ENCODE measurements at places on chromosomes 4 and X.

DNA sequence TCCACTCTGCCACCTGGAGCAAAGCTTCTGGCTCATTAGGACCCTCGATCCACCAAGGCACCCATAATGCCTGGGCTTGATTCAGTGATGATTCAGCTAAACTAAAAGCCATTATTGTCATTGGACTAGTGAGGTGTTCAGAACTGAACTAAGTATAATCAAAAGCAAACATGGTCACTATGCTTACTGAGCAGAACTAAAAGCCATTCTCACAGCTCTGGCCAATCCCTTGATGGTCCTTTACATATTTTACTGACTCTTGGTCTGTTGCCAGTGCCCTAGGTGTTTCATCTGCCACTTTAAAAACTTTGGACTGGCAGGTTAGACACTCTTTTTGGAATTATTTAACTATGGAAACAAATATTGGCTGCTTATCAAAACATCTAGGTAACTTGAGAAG lies 703.5 kb downstream of the FAT4 start:
- no peak for DNase-seq

- DNase-seq = no peak
These were observed 7.7 kb downstream of the EDNRA start for GRCh38 chr4:147488556-147488955.

DNA sequence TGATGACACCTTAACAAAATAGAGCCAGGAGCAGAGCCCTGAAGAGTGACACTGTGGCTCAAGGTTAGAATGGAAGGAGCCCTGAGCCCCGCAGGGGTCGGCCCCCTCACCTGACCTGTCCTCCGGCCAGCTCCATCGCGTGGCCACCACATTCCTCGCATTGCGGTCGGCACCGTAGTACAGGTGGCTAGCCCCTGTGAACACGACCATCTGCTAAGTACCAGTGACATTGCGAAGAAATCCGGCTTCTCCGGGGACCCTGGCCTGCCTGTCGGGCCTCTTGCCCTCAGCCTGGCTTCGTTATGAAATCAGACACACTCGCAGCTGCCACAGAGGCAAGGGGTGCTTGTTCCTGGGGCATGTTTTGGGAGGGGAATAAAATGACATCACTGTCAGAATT lies 179.0 kb downstream of the AFAP1 start:
- DNase-seq = no peak

GRCh38 chr4:53348046-53348445 lies 17.8 kb downstream of the SCFD2 start:
- no peak for DNase-seq

DNA sequence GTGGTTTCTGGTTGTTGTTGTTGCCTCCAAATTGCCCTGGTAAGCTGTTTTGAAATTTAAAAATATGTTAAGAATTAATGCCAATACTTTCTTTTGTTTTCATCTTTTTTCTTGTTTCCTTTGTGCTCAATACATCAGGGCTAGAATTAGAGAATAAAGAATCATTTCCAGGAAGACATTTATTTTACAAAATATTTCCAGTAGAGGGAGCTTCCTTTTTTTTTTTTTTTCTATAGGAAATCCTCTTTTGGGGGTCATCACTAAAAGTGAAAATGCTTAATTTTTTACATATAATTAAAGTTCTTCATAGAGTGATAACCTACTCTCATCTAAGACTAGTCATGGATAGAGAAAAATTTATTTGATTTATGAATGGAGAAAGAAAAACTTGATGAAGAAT lies 2.4 kb downstream of the GLRA3 start:
- no peak for DNase-seq

Data from stimulated activated CD8-positive, alpha-beta memory T cell treated with anti-CD3 and anti-CD28 coated beads, Interleukin-15, amount 100 ng/mL, for 48 hours (primary cell).